AML-193 (cell line): ENCODE measurements at places on chromosomes 2 and 18.

DNA sequence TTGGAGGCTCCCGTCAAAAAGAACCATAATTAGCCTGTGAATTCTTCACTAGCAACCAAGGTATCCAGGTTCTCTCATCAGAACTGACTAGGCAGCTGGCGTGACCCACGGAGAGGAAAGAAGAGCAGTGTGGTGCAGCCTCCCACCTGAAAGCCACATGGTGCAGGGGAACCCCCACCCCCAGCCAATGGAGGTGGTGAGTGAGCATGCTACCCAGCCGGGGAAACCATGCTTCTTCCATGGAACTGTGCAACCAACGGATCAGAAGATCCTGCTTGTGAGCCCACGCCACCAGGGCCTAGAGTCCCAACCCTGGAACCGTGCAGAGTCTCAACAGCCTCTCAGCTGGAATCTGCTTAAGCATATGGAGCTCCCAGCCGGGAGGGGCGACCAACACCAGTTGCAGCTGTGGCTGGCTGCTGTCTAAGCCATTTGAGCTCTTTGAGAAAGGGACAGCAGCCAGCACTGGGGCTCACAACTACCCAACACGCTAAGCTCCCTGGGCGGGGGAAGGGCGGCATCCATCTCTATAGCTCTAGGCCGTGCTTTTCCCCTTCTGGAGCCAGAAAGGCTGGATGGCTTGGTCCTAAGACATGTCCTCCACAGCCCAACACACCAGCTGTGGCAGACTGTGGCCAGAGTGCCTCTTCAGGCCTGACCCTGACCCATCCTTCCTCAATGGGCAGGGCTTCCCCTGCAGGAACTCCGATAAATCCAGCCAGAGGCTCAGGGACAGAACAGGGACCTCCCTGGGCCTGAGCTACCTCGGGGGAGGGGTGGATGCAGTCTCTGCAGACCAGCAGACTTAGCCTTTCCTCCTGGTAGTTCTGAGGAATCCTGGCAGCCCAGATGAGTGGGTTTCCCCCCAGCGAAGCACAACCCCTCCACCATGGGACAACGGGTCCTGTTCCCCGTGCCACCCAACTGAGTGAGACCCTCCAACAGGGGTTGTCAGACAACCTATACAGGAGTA, 151.4 kb upstream of the NXPH2 start:
- no peak for DNase-seq

GRCh38 chr18:79405019-79405780, 9.5 kb downstream of the NFATC1 start:
- no peak for DNase-seq

DNA sequence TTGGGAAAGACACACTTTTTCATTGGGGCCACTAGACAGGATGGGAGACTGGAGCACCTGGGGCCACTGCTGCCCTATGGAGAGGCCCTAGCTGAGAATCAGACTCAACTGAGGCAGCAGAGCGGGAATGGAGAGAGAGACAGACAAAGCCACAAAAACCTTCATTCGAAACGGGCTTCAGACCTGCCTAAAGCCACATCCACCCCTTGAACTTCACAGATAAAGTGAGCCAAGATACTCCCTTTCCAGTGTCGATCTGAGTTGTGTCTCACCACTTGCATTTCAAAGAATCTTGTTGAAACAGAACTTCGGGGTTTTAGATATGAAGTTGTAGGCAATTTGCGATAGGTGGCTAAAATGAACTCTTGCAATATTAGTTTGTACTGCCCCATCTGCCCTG, 11.3 kb upstream of the LDLRAD4 start:
- no peak for DNase-seq

- no peak for DNase-seq
Measured at GRCh38 chr2:212607080-212607479, 68.5 kb upstream of the ERBB4 start.

GRCh38 chr2:189613650-189614420, 33.2 kb upstream of the SLC40A1 start:
- DNase-seq: no peak
